Suprapubic skin (tissue), 4 donors: ENCODE measurements at places on chromosomes 3 and 15.

- no peak for DNase-seq
Measured at GRCh38 chr3:127800508-127800907, 21.8 kb downstream of the MGLL start.

- no peak for DNase-seq
Measured at GRCh38 chr15:73718694-73719093, 34.5 kb downstream of the INSYN1 start.

DNA sequence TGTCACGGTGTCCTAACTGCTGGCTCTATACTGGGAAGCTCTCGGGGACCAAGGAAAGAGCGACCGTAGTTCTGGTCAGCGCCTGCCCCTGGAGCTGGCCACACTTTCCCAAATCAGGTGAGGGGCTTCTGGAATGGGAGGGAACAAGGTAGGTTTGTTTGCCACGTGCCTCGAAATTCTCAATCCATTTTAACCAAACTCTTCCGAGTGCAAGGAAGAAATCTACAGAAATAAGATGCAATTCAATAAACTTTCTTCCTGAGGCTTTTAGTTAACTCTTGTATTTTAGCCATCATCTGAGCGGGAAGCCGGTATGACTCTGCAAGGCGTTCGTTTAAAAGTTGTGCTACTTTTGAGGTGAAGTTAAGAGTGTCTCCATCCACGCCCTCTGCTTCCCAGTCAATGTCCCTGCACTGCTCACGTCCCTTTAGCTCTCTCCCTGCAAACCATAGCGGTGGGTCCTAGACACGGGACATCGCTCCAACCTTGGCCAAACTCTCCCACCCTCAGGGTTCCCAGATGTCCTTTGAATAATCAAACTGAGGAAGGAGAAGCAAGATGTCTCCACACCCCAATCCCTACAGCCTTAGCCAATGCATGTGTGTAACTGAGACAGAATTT is 597 bp downstream of the AGTR1 start:
- DNase-seq: no peak

DNA sequence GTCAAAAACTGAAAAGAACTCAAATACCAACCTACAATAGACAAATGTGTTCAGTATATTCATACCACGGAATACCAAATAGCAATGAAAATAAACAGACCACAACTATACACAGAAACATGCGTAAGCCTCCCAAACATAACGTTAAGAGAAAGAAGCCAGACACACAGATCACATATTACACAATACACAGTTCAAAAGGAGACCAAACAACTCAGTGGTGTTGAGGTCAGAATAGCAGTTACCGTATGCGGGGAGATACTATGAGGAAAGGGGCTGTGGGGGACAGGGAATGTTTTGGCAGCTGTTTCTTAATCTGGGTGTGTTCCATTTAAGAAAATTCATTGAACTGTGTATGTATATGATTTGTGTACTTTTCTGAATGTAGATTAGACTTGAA is 6.6 kb downstream of the OSBPL10 start:
- DNase-seq: no peak
